ENCODE measurements at places on chromosomes 4 and X. TPM values are rescaled to one million over a fixed set of nuclear protein-coding genes. Genes with fewer than 3 reads are reported as not detected.

The PASD1 gene
- not detected for total RNA-seq

The HHIP gene
- 0.85 TPM for total RNA-seq

The TMEM271 gene
- not detected for total RNA-seq

DNA sequence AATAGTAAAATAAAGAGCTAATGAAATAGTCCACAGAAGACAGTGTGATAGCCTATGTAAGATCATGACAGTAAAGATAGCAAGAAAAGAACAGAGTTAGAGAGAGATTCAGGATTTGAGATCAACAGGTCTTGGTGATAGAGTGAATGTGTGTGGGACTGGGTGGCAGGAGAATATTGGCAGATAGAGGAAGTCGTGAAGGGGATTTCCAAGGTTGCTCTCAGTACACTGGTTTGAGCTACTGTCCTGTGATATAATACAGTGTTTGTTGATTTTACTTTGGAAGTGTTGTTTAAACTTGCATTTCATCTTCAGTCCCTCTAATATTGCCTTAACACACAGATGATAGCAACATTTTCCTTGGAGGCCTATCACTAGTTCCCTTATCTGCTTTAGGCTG is 44.1 kb downstream of the DTHD1 start:
- DNase-seq, result no peak

- DNase-seq, result no peak
Measured at GRCh38 chrX:48616576-48616975, 19.3 kb downstream of the WDR13 start.

DNA sequence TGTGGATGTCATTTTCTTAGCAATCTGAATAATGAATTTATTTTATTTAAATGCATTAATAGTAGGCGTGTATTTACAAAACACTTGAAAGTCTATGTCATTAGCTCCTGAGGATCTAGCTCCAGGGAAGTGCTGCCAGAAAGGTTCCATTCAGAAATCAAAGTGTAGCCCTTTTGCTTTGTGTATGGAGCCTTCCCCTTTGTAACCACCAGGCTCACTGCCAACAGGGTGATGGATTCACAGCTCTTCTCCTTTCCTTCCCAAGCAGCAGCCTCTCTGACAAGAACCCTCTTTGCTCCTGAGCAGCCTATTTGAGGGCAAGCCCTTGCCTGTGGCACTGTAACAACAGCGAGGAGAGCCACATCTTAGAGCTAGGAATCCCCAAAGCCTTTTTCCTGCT is 286.0 kb upstream of the RASGEF1B start:
- no peak for DNase-seq

DNA sequence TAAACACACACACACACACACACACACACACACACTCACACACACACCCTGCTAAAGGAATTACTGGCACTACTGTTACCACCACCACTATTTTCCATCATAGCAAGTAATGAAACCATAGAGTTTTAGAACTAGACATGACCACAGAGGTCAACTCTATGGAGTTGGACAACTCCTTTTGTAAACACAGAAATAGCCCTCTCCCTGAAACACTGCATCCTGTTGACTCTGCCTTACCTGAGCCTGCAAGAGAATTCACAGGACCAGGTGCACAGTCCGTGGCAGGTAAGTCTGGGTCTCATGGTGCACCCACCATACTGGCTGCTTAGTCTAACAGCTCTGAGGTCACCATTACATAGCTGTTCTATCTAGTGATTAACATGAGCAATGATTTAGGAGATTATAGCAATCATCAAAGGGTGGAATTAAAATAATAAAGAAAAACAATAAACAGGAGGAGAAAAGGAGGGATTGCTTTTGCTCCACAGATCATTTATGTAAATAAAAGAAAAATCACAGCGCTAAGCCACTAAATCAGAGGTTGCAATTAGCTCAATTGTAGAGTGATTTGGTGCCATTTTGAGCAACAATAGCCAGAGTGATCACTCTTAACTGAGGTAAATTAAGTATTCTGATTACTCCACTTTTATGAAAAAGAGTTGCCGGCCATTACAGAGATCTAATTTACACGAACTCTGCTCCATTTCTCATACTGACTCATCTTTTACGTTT is 340.0 kb upstream of the RASGEF1B start:
- DNase-seq, result no peak

The CSAG3 gene
- not detected for total RNA-seq

The UGT8 gene
- total RNA-seq, result 42.2 TPM

GRCh38 chrX:48538641-48539344 is 721 bp upstream of the TBC1D25 start:
- no peak for DNase-seq

DNA sequence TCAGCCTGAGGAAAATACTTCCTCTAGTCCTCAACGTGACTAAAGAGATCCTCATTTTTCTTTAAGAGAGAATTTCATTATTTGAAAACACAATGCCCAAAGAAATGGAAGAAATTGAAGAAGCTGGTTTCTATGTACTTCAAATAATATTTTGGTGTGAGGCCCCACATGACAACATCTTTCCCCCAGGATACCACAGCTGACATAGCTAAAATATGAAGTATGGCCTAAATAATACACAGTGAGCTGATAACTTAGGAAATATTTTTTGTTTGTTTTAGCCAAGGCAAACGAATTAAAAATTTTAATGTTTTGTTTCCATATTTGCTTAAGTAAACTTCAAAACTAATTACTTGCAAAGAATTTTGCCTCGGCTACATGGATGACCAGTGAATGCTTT is 149.2 kb downstream of the CBR4 start:
- no peak for DNase-seq

GRCh38 chr4:60655356-60655755 is 544.8 kb upstream of the ADGRL3 start:
- no peak for DNase-seq

The CLTRN gene
- 30.7 TPM for total RNA-seq

GRCh38 chrX:66654411-66654810 is 15.5 kb upstream of the EDA2R start:
- no peak for DNase-seq

DNA sequence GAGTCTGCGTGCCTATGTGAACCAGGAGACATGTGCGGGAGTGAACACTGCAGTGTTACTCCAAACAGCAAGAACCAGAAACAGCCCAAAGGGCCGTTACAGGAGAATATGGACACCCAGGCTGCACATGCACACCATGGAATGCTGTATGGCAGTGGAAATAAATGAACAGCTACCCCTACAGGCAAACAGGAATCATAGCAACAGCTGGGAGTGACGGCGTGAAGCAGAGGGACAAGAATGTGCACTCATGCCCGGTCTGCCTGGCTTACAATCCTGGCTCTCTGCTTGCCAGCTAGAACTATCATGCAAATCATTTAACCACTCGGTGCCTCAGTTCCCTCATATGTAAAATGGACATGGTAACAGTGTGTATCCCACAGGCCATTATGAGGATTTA is 16.6 kb downstream of the GPKOW start:
- no peak for DNase-seq

The SPANXN2 gene
- total RNA-seq, result not detected

The PDCL2 gene
- total RNA-seq, result not detected

The BEND4 gene
- total RNA-seq, result 0.22 TPM

- no peak for DNase-seq
Measured at GRCh38 chrX:2474280-2474962, 26.4 kb downstream of the DHRSX start.

- no peak for DNase-seq
Measured at GRCh38 chr4:15568821-15569220, 86.3 kb downstream of the FBXL5 start.

GRCh38 chr4:10129196-10130177 is 12.9 kb upstream of the WDR1 start:
- DNase-seq, result no peak

The ZFP92 gene
- total RNA-seq, result 0.91 TPM

The KDR gene
- 28.8 TPM for total RNA-seq

The EXOC1L gene
- total RNA-seq, result not detected
